ENCODE measurements at places on chromosomes 12 and 14.

GRCh38 chr12:45234139-45234865, 18.4 kb downstream of the ANO6 start:
- peak; percentile 83 for DNase-seq

- DNase-seq = no peak
These were observed 114.0 kb downstream of the GALC start for GRCh38 chr14:87878959-87879358.

DNA sequence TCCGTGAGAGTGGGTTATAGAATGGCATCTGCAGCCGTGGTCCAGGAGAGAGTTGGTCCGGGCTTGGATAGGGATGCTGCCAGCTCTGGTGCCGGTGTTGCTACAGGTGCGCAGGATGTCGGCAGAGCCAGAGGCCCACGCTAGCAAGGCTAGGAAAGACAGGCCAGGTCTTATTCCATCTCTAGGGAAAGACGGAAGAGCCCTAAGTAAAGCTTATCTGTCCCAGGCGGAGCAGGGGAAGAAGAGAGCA, 485 bp upstream of the PSME1 start:
- no peak for DNase-seq

GRCh38 chr12:96401076-96401871, 1.0 kb upstream of the CDK17 start:
- DNase-seq = peak; percentile 66

GRCh38 chr12:39780913-39781446, 161.4 kb upstream of the ABCD2 start:
- DNase-seq = no peak

GRCh38 chr14:39417014-39417413, 15.2 kb downstream of the FBXO33 start:
- no peak for DNase-seq

DNA sequence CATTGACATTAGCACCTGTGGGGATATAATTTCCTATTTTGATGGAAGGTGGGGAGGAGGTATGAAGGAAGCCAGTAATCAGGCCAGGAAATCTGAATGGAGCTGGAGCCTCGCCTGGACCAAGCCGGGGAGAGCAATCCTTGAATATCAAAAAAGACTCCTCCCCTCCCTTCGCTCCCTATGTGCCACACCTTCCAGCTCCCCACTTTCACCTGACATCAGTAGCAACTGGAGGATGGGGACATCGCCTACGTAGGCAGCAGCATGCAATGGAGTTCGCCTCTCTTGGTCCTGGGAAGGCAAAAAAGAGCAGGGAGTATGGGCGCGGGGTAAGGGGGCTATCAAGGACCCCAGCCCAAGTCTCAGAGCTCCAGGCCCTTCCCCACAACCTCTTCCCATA, 1.1 kb downstream of the ANKRD52 start:
- no peak for DNase-seq

GRCh38 chr14:54715811-54716210, 148.9 kb downstream of the SAMD4A start:
- no peak for DNase-seq

DNA sequence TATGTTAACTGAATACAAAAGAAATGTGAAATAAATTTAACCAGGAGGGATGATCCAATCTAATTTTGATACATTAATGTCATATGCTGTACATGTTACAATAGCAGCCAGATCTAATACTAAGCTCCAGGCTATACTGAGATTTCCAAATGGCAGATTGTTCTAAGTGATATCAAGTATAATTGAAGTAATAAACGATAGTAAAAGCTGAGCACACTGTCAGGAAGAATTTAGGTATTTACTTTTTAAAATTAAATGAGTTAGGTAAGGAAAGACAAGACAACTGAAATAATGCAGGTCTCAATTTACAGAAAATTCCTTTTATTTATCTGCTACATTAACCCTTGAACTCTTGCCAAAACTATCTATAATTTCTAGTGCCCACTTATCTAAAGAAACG, 39.9 kb downstream of the INSM2 start:
- DNase-seq = no peak

- no peak for DNase-seq
These were observed 83.8 kb upstream of the HMGA2 start for GRCh38 chr12:65740506-65740872.

DNA sequence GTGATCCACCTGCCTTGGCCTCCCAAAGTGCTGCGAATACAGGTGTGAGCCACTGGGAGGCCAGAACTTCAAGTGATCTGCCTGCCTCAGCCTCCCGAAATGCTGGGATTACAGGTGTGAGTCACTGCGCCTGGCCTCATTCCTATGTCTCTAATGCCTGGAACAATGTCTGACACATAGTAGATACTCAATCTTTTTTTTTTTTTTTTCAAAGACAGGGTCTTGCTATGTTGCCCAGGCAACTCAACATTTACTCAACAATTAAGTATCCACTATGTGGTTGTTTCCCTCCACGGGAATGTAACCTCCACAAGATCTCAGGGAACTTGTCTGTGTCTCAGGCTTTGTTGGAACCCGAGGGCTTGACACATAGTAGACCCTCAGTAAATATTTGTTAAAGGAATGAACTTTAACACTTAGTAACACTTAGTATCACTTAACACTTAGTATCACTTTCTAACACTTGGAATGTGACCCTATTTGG, 3.0 kb upstream of the TMEM120B start:
- DNase-seq = peak; percentile 36

DNA sequence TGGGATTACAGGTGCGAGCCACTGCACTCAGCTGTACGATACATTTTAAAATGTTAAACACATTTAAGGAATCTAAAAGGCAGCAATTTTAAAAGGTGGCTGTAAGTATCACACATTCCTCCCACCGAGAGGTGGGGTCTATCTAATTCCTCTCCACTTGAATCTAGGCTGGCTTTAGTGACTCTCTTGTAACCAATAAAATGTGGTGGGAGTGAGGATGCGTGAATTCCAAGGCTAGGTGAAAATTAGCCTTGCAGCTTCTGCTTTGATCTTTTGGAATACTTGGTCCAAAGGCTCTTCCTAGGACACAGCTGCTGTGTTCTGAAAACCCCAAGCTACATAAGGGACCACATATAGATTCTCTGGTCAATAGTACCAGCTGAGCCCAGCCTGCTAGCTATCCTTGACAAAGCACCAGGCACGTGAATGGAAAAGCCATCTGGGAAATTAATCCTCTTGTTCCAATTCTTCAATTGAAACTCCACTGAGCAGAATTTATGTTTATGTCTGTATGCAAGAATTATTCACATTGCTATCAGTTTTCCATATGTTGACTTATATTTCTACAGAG, 8.8 kb upstream of the GPRC5D start:
- DNase-seq = no peak

GRCh38 chr12:68381476-68382219, 49.5 kb upstream of the MDM1 start:
- no peak for DNase-seq

DNA sequence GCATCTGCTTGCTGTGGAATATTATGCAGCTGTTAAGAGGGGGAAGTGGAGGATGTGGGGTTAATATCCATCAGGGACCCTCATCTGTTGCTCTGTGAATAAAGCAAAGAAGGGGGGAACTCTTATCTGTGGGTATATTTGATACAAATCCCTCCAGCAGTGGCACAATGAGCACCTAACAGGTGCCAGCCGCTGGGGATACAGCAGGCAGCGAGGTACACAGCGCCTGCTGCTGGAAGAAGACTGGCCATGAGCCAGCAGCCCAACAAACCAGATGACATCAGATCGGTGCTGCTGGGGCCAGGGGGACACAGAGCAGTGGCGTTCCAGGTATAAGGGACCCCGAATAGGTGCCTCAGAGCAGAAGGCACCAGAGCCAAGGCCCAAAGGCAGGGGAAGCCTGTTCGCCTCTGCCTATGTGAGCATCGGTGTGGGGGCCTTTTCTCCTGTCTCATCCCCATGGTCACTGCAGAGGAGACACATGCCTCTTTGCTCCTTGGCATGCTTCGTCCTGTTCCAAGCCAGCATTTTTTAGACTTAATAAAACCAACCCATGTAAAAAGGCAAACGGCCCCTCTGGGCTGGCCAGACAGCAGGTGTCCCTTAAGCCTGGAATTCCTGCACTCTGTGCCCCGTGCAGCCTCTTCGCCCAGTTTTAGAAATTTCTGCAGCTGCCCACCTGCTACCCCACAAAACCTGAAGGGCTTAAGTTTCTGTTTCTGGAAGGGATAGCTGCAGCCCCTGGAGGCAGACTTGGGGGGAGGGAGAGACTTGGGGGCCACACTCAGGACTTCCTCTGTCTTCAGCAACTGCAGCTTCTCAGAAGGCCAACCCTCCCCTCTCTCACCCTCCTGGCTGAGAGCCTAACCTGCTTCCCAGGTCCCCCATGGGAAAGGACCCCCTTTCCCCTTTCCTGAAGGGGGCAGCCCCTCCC, 1.6 kb upstream of the CKB start:
- no peak for DNase-seq

DNA sequence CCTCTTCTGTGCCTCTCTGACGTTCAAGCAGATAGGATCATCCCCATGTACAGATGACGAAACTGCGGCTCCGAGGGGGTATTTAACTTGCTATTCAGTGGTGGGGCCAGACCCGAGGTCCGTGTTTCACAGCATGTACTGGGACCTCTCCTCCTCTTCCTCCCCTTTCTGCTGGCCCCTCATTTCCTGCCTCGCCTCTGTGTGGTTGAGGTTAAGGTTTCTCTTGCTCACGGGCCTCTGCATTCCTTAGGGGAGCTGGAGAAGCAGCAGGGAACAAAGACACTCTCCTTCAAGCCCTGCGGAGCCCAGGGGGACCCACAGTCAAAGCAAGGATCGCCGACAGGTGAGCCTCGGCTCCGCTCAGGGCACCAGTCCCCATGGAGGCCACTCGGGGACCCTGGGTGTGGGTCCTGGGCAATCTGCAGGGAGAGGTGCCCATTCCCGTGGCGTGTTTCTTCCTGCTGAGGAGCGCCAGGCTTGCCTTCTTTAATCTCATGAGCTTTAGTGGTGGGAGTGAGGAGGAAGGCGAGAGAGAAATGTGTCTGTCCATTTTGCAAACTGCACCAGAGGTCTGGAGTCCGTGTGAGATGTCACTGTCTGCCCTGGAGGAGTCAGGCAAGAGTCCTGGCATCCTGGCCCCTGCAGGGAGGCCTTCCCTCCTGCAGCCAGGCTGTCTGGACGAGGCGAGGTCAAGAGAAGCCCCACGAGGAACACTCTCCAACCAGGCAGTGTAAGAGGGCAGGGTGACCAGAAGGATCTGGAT, 45.0 kb downstream of the SLC6A12 start:
- DNase-seq = no peak

DNA sequence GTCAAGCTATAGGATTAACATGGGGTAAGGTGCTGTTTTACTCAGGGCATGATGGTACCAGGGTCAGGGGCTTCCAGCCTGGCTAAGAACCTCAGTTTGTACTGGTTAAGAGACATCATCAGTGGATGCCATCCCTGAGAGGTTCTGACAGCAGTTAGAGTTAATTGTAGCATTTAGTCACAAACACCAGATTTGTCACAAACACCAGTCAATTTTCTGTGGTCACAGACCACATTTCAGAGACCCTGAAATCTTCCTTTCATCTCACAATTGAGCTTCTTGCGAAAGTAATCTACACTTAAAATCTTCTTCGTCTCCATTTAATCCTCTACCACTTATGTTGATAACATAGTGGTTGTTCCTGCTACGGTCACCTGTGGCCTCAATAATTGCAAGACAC, 143.0 kb upstream of the EGLN3 start:
- no peak for DNase-seq
